ENCODE measurements at places on chromosomes 3 and 15.

GRCh38 chr15:67480741-67481140, 40.2 kb upstream of the C15orf61 start:
- no peak for DNase-seq

DNA sequence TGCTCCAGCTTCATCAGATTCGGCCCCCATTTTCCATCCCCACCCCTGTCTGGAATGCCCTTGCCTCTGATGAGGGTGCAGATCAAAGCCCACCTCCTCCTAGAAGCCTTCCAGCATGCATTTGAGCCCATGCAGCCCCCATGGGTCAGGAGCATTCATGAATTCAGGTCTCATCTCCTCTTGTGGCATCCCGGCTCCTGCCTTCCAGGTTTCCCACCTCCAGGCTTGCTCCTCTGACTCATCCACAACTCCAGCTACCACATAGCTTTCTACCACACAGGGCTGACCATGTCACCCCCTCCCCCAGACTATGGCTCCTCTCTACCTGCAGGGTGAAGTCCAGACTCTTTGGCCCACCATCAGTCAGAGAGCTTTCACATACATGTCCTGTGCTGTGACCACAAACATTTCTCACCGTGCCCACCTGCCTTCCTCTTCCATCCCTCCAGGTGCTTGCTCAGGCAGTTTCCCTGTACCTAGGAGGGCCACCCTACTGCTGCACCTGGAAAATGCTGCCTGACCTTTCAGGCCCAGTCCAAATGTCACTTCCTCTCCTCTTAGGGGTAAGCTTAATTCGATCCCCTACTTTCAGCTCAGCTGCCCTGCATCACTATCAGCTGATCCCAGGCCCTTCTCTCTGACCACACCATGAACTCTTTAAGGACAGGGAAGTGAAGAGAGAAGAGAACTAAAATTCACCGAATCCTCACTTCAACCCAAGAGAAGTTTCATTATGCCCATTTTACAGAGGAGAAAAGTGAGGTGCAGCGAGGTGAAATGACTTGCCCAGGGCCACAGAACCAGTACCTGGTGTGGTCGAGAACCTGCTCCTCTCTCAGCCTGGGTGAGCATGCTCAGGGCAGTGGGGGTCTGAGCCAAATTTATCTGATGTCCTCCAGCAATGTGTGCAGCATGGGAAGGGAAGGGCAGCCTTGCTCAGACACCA, 13.7 kb upstream of the FGD5 start:
- no peak for DNase-seq

DNA sequence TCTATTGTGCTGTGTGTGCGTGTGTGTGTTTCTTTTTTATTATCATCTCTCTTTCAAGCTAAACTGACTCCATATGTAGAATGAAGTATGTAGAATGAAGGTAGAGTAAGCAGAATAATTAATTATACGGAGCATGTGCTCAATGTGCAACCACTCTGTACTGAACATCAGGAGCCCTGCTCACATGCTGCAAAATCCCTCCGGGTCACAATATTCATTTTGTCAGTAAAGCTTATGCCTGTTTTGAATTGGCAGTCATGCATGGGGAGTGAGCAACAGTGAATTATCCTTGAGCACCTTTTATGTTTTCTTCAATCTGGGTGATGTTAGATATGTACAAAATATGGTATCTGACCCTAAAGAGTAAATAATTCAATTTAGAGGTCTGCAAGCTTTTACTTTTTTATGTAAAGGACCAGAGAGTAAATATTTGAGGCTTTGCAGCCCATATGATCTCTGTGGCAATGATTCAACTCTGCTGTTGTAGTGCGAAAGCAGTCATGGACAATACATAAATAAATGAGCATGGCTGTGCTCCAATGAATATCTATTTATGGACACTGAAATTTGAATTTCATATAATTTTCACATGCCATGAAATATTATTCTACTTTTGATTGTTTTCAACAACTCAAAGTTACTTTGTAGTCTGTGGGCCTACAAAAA, 199.9 kb downstream of the VGLL3 start:
- DNase-seq, result no peak

GRCh38 chr3:192273697-192274010, 453.7 kb downstream of the FGF12 start:
- no peak for DNase-seq

- DNase-seq, result no peak
Observed at GRCh38 chr3:123401836-123402530, 46.9 kb downstream of the ADCY5 start.
